ENCODE measurements at places on chromosomes 5 and 9.

DNA sequence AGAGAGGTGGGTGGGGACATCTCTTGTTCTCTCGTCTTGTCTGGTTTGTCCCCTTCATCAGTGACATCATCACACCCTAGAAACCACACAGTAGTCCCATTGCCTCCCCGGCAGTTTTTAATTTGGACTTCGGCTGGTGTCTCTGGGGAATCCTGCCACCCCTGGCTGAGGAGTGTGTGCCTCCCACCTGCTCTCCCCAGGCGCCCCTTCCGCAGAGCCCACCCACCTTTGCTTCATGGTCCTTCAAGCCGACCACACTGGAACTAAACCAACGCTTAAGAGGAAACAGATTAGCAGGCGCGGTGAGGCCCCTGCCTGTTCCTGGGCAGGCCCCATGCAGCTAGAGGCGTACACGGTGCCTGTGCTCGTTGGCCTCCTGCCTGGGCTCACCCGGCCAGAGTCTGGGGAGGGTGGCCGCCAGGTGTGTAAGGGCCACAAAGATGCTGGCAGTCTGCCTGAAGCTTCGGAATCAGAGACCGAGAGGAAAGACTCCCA is 107.6 kb upstream of the SPRY4 start:
- DNase-seq, result no peak

- no peak for DNase-seq
These were observed 118.6 kb downstream of the ARRDC3 start for GRCh38 chr5:91264311-91265051.

- no peak for DNase-seq
These were observed 119.6 kb downstream of the SGCD start for GRCh38 chr5:156446526-156446925.

DNA sequence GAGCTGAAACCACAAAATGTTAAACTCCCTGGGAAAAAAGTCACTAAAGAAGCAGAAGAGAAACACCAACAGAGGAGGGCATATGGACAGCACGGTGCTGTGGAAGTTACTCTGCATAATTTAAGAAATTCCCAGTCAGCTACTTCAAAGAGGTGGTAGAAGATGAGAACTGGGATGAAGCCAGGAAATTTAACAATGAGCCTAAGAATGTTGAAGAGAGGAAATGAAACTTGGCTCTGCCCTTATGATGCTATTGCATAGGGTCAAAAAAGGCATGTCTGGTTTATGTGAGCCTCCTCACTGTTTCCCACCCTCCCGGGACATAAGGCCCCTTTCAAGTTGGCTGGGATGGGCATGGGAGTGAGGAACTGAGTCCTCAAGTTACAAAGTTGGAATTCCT is 25.4 kb upstream of the SNX18 start:
- DNase-seq, result no peak

GRCh38 chr5:60685028-60685427 is 14.9 kb downstream of the DEPDC1B start:
- DNase-seq, result no peak

DNA sequence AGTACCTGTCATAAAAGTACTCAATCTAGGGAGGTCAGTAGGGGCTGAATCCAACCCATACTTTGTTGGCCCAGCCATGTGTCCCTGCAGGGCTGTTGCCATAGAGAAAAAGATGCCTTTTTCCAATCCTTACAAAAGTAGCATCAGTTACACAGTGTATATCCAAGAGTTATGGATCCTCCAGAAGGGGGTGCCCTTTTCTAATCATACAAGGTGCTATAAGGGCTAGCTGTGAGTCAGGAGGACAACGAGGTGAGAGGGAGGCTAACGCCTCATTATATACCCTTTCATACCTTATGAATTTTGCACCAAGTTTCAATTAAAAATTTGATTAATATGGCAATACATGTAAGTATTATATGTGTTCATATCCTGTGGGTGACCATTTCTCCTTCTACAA is 4.8 kb downstream of the KIAA0825 start:
- DNase-seq, result no peak

DNA sequence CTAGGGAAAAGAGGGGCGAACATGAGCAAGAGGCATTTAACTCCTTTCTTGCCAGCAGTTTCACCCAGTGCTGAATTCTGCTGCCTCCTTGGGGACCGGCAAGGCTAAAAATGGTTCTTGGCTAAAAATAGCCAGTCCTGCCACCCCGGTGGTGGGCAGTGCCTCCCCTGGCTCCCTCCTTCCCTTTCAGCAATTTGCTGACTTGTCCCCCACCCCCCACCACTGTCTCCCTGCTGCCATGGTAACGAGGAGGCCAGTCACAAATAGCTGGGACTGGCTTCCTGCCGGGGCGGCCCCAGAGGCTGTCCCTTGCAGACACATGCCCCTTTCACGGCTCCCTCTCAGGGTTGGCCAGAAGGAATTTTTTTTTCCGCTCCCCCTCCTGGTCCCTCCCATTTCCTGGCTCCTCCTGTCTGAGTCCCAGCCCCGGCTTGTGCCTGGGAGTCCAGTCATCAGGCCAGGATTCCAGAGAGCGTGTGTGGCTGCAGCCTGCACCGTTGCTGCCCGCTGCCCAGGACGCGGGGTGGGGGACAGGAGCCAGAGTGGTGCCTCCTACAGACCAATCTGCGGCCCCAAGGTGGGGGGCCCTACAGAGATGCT is 130.3 kb downstream of the RGS3 start:
- peak; percentile 93 for DNase-seq

DNA sequence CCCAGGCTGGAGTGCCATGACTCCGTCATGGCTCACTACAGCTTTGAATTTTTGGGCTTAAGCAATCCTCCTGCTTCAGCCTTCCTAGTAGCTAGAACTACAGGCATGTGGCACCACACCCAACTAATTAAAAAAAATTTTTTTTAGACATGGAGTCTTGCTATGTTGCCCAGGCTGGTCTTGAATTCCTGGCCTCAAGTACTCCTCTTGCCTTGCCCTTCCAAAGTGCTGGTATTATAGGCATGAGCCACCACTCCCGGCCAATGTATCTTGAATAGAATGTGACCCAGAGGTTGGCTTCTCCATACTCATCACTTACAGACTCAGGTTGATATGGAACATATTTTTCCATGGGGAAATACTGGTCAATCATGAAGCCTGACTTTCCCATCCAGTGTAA is 51.2 kb upstream of the JAK2 start:
- DNase-seq, result no peak

GRCh38 chr9:109171926-109172325 is 4.9 kb upstream of the FRRS1L start:
- DNase-seq, result no peak

DNA sequence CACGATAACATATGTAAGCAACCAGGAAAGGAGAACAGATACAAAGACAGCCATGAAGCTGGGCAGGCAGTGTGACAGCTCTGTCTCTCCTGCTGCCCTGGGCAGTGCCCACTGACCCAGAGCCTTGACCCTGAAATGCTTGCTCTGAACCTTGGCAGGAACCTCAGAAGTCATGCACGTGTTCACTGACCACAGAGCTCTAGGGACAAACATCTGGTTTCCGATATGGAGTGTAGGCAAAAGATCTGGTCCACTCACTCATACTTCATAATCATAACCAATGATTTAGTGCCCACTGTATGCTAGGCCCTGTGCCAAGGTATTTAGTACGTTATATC is 102.6 kb downstream of the FSTL4 start:
- DNase-seq, result no peak

- no peak for DNase-seq
These were observed 44.4 kb upstream of the CTNNA1 start for GRCh38 chr5:138708791-138709190.

DNA sequence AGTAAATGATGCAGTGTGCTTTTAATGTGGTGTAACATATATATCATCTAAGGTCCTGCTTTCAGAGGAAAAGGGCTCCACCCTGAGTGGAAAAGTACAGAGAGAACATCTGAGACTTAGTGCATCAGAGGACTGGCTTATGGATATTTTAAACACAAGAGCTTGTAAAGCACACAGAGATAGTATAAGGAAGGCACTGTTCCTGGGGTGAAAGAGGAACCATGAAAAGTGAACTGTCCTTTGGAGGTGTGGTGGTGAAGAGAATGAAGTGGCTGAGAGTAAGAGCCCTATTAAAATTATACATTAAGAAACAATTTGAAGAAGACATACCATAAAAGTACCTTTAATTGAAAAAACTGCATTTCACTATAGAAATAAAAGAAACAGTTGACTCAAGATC is 68.9 kb downstream of the CSF2 start:
- DNase-seq, result no peak

- no peak for DNase-seq
These were observed 11.8 kb upstream of the UBE2QL1 start for GRCh38 chr5:6436715-6437331.

GRCh38 chr9:119304555-119304954 is 64.7 kb downstream of the BRINP1 start:
- DNase-seq, result no peak

GRCh38 chr5:169258372-169259000 is 42.5 kb downstream of the SLIT3 start:
- peak; percentile 84 for DNase-seq

GRCh38 chr9:137664676-137665075 is 45.9 kb downstream of the EHMT1 start:
- no peak for DNase-seq

GRCh38 chr9:127912296-127912695 is 4.5 kb downstream of the ST6GALNAC4 start:
- no peak for DNase-seq

DNA sequence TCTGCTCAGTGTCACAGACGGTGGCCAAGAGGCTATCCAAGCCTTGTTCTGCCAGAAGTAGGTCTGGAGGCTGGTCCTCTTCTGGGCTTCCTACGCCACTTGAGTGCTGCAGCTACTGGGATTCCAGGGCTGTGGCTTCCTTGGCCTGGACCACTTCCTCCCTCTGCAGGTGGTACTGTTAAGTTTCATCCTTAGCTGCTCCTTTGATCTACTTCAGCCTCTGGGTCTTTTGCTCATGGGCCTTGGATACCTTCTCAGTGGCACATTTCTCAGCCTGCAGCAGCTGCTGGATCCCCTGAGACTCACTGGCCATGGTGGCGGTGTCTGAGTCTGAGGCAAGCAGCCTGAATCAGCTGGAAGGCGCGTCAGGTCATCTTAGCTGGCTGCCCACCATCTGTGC is 10.3 kb downstream of the CNOT8 start:
- no peak for DNase-seq

DNA sequence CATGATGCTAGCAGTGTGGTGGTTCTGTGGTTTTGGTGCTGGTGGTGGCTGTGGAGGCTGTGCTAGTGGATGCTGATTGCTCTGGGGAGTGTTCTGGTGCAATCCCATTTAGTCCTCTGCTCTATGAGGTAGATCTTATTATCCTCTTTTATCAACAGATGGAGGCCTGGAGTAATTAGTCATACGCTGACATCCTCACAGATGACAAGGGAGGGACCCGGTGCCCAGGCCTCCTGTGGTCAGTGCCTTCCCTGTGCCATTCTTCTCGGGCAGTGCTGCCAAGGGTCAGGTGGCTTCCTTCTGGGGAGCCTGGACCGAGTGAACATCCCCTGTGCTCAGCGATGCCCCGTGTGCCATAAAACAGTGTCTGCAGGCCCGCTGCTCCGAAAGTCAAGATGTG is 74.5 kb downstream of the COL5A1 start:
- DNase-seq, result no peak

DNA sequence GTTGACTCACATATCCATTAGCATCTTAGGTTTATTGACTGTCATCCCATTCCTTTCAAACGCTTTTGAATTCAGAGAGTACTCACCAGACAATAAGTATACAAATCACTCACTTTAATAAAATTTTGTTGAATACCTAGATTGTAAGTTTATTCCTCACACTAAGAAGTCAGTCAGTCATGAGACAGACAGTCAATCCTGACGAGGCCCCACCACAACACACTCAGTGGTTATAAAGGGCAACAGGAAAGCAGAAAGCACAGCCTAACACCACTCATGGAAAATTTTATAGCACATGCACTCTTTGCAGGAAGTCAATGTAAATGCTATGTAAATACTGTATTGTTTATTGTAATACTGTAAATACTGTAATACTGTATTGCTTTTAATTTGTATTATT is 176.3 kb upstream of the PTGER4 start:
- no peak for DNase-seq

GRCh38 chr5:72622170-72622760 is 115.1 kb upstream of the ZNF366 start:
- DNase-seq, result no peak

GRCh38 chr9:116800074-116800473 is 113.0 kb downstream of the TRIM32 start:
- no peak for DNase-seq

- no peak for DNase-seq
These were observed 7.3 kb downstream of the BHMT2 start for GRCh38 chr5:79076819-79077218.

DNA sequence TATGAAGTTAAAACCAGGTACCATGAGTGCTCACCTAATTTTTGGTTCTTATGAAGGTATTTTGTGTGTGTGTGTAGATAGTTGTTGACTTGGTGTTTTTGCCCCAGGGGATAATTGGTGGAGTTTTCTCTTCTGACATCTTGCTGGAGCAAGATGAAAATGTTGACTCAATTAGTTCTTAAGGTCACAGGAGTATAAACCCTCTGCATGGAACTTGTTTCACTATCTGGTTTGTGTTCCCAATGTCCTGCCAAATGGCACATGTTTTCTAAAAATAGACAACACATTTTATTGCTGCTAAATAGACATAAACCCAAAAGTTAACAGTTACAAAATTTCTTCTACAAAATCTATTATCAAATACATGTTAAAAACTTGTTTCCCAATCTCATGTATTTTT is 180.9 kb downstream of the FAM170A start:
- no peak for DNase-seq

DNA sequence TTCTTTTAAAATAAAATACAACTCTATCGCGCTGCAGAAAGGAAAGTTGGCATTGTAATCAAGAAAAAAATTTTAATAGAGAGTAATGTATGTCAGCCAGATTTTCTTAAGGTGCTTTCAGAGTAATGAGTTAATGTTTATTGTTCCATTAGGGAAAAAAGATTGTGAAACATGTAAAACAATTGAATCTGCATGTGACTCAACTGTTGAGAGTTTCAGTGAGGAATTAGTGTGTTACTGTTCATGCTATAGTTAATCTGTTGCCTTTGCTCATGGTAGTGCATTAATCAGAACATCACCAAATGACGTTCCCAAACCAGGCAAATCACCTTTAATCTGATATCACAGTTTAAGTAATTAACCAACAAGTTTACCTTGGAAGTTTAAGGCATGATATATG is 600.5 kb downstream of the NR2F1-AS1 start:
- no peak for DNase-seq

- no peak for DNase-seq
These were observed 57.8 kb upstream of the FBXL7 start for GRCh38 chr5:15442193-15442570.

GRCh38 chr5:12013351-12013750 is 109.1 kb upstream of the CTNND2 start:
- no peak for DNase-seq

GRCh38 chr9:4235871-4236804 is 63.7 kb downstream of the GLIS3 start:
- DNase-seq, result no peak

DNA sequence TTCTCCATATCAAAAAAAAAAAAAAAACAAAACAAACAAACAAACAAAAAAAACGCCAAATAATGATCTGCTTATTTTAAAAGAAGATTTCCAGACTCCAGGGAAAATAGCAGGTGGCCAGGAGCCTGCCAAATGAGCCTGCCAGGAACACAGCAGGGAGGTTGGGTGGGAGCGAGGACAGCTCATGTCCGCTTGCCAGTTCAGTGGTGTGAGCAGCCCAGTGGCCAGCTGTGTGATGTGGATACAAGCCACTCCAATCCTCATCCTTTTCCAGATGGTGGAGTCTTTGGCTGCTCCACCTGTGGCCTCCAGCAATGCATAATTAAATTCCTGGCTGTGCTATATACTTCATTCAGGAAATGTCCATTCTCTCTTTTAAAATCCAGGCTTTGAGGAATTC is 1025.1 kb upstream of the C9orf72 start:
- no peak for DNase-seq
